ENCODE measurements at places on chromosomes 7 and 10.

- no peak for DNase-seq
Observed at GRCh38 chr10:111548084-111548726, 471.4 kb downstream of the ADRA2A start.

DNA sequence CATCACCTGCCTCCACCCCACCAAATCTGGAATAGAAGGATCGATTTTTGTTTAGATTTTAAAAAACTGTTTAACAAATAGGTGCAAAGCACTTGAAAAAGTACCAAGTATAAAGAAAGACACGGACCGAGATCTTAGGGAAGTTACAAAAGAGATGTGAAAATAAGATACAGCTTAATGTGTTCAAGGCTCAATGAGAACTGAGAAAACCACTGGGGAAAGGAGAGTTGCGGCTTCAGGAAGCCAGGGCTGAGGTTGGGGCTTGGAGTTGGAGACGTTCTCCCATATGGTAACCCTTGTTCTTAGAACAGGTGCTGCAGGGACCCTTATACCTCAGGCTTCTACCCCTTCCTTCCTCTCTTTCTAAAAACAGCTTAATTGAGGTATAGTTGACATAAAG, 140.2 kb downstream of the FANK1 start:
- no peak for DNase-seq

GRCh38 chr7:157961731-157962457, 625.1 kb downstream of the DNAJB6 start:
- no peak for DNase-seq

GRCh38 chr10:46228563-46229071, 58.2 kb upstream of the ANTXRL start:
- peak; percentile 56 for DNase-seq

GRCh38 chr10:21962358-21962757, 41.2 kb downstream of the DNAJC1 start:
- DNase-seq, result no peak

DNA sequence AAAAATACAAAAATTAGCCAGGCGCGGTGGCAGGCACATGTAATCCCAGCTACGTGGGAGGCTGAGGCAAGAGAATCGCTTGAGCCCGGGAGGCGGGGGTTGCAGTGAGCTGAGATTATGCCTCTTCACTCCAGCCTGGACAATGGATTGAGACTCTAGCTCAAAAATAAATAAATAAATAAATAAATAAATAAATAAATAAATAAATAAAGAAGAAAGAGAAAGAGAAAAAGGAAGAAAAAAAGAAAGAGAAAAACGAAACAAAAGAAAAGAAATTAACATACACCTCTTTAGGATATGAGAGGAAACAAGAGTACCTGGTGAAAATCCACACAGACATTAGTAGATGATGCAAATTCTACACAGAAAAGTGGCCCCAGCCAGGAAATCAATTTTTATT, 713.7 kb upstream of the POT1 start:
- no peak for DNase-seq

- DNase-seq, result no peak
Observed at GRCh38 chr7:123229426-123229825, 29.7 kb upstream of the SLC13A1 start.

GRCh38 chr7:23016345-23017253, 2.7 kb upstream of the HYCC1 start:
- no peak for DNase-seq

DNA sequence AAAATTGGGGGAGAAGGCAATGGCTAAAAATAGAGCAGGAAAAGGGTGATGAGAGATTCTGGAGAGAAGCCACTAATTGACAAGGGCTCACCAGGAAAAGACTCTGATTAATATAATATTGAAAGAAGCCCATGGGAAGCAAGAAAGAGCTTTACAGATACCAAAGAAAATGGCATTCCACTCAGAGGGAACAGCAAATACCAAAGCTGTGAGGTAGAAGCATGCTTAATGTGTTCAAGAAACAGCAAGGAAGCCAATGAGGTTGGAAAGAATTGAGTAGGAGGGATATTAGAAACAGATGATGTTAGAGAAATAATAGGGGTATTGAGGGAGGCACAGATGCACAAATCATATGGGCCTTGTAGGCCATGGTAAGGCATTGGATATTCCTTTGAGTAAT, 130.1 kb downstream of the MYO3A start:
- no peak for DNase-seq

DNA sequence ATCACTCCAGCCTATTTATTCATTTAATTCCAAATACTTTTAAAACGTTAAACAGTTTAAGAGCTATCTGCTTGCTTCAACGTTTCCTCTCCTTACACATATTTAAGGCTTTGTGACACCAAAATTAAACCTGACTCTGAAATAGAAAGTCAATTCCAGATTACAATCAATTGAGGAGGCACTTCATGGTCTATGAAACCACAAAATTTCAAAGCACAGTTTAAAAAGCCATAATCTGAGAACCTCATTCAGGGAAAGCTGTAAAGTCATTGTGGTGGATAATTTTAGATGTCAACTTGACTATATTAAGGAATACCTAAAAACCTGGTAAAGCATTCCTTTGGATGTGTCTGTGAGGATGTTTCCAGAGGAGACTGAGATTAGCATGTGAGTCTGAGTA, 6.2 kb downstream of the SNX13 start:
- DNase-seq, result no peak

DNA sequence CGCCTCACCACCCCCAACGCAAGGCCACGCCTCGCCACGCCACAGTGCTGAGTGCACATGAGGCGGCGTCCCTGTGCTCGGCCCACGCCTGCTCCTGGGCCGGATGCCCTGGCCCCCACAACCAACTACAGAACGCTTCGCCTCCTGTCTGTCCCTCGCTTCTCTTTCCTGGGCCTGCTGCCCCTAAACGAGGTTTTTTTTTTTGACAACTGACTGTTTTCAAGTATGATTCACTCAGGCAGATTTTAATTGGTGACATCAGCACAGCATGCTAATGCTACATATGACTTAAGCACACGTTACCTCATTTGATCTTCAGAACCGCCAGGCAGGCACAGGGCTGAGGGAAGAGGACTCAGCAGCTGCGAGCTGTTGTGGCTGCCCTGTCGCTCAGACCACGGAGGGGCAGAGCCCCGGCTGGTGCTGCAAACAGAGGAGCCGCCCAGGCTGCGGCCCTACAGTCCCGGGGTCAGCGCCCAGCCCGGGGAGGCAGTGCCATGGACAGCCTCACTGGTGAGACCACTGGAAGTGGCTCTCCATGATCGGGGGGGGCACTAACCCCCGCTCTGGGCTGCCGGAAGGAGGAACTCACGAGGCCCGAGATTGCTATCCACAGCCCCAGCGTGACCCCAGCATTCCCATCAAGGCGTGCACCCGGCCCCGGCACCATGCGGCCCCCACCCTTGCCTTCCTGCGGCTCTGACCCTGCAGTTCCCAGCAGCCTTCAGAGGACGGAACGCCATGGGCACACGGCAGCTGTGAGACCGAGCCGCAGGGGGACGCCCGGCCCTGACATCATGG, 212.8 kb downstream of the MAD1L1 start:
- no peak for DNase-seq

DNA sequence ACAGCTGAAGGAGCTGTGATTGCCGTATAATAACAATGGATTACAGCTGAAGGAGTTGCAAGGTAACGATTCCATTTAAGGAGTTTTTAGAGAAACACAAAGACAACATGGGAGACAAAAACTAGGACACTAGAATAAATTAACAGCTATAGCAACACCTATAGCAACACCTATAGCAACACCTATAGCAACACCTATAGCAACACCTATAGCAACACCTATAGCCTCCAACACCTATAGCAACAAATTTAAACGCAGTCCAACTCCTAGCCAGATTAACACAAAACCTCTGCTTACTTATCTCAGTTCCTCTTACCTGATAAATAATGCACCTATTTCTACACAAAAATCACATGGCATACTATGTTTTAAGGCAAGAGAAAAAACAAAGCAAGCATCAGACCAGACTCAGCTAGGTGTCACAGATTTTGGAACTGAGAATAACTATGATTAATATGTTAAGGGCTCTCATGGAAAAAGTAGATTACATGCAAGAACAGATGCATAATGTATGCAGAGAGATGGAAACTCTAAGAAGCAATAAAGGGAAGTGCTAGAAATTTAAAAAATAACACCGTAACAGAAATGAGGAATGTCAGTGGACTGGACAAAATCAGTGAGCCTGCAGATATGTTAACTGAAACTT, 55.7 kb upstream of the SRPK2 start:
- no peak for DNase-seq

GRCh38 chr7:100475549-100475948, 3.5 kb downstream of the TSC22D4 start:
- DNase-seq, result no peak

DNA sequence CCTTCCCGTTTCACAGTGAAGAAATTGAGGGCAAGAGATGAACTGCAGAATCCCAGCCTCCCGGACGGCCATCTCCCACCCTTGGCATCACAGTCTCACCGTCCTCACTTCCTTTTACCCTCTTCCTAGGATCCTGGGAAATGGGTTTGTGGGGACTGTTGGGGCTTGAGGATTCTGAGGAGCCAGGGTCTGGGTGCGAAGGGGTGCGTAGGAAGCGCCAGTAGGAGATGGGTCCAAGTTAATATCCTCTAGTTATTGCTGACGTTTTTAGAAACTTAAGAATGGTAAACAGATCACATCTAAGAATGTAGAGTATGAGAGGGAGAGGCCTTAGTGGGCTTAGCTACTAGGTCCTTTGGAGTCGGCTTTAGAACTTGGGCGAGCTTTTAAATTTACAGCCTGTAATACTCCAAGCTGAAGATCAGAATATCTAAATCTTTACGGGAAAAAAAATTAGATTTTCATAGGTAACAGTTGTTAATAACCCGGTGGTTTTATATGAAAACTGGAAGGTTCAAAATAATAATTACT, 696 bp downstream of the MALSU1 start:
- DNase-seq, result no peak

DNA sequence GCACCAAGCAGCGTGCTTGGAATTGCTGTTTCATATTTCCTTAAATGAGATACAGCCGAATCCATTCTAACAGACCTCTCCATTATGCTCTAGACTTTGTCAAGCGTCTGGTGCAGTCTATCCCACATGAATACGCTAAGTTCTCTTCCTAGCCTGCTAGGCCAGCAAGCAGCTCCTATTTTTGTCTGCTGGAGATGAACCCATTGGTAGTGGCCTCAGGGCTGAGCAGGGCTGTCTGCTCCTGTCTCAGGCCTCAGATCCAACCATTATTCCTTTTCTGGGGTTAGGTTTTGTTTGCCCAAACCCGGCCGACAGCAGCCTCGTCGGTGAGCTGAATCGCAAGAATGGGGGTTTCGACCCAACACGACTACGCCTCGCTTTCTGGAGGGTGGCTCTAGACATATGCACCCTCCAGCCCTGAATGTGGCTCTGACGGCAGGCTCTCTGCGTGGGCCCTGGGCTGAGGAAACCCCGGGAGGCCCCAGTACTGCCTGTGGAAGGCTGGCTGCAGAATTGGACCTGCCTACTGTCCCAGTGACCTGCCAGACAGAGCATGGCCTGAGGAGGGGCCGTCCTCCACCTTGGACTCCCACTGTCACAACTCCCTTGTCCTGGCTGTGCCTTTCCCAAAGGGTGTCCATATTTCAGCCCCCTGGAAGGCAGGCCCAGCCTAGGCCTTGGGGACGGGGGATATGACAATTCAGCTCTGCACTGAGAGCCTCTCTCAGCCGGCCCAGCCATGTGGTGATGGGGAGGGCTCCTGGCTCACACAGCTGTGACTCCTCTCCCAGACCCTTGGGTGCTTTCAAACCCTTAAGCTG, 267.9 kb upstream of the TCERG1L start:
- DNase-seq, result no peak

DNA sequence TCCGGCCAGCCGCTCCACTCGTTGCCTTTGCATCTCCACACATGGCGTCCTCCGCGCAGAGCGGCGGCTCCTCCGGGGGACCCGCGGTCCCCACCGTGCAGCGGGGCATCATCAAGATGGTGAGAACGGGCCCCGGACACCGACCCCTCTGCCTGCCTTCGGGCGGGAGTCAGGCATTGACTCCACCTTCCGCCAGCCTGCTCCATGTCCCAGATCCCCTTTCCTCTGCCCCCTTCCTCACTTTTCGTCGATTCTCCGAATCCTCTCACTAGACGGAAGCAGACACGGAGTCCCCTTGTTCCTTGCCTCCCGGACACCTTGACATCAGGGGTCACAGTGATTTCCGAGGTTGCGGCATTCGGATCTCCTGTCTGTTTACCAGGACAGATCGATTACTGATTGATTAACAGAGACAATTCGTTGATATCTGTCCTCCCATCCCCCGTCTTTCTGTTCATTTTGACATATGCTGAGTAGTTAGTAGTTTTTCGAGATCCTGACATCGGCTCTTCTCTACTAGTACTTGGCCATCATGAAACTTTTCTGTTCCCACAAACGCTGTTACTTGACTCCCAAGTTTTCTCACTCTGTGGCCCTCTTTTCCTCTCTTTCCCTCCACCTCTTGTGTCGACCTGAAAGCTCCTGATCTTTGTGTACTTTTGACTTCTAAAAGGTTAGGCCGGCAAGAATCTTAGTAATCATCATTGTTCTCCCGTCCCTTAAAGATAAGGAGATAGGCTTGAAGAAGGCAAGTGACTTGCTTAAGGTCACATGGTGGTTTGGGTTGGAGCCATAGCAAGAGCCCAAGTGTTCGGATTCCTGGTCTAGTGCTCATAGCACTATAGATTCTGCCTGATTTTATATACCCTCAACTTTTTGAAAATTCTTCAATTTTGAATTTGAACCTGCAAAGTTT, 597 bp downstream of the SND1 start:
- DNase-seq, result no peak

DNA sequence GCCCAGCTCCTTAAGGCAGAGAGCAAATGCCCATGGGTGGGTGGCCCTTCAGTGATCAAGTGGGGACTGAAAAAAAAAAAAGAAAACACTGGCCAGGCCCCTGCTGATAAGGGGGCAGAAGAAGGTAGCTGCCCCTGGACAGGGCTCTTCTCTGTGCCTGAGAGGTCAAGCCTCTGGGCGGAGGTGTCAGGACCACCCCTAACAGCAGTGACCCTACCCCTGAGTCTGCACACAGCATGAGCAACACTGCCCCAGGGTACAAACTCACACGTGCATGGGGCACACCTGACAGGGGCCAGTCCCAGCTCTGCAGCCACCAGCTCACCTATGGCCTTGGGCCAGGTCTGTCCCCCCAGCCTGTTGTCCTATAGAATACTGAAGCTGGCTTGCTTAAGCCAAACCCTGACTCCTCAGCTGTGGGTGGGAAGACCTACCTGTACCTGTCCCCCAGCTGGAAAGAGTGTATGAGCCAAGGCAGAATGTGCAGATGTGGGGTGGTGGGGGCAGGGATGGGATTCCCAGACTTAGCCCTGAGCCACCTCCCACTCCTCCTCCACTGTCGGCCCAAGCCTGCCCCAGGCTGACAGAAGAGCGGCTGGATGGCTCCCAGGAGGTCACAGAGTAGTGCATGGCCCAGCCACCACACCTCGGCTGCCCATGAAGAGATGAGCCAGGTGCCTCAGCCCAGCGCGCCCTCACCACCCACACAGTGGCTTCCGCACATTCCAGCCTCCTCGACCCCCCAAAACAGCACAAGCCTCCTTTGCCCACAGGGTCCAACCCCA, 23.7 kb downstream of the KCNH2 start:
- no peak for DNase-seq

GRCh38 chr10:101061624-101062231, at the start of gene KAZALD1:
TSS of gene KAZALD1 (plus strand) at chr10:101061989. CDS start at chr10:101062593, 604 bp downstream.
- DNase-seq, result no peak

Measured in activated CD4-positive, CD25-positive, alpha-beta regulatory T cell treated with anti-CD3 and anti-CD28 coated beads, Interleukin-2, amount 50 U/mL, for 72 hours (primary cell).